ENCODE measurements at places on chromosomes 7 and 10.

- no peak overlapping the region for H3K27ac ChIP-seq
- no peaks in the 10 kb centered on the region for H3K4me1 ChIP-seq
- H3K36me3 ChIP-seq, result no peaks in the 10 kb centered on the region
- H3K27me3 ChIP-seq, result no peaks in the 10 kb centered on the region
- no peak for DNase-seq
Measured at GRCh38 chr7:146961617-146962016, 845.0 kb downstream of the CNTNAP2 start.

GRCh38 chr7:27244488-27245123 lies 2.0 kb downstream of the EVX1 start:
- no peak overlapping the region for H3K27ac ChIP-seq
- H3K4me1 ChIP-seq, result peaks cover 5% of the 10 kb centered on the region
- H3K4me3 ChIP-seq, result no peak overlapping the region

DNA sequence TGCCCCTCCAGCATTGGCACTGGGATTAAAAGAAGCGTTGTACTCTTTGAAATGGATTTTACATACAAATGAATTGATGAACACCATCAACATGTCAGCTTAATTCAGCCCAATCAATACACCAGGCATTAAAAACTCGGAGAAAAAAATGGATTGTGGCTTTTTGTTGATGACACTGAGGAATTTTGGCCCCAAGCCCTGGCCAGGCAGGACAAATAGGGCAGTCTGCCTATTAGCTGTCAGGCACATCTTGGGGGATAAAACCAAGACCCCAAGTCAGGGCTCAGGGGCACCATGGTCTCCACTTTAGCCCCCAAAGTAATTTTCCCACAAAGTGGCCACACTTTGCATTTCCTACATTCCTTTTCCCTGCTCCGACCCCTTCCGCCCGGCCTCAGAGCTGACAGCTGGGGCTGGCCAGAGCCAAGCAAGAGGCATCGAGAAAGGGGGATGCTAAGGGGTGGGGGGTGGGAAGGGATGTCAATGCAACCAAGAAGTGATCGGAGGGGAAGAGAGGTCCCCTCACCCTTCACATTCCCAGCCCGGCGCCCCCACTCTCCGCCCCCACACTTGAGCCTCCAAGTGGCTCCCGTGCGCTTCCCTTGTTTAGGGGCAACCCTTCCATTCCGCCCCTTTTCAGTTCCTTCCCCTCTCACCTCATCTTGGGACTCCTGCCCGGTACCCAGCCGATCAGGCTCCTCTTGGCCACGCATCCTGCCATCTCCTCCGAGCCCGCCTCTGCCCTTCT lies 711 bp downstream of the HIP1 start:
- no peaks in the 10 kb centered on the region for H3K4me1 ChIP-seq
- H3K4me3 ChIP-seq, result peak overlapping the region; percentile 87
- H3K27me3 ChIP-seq, result peaks cover 16% of the 10 kb centered on the region
- no peaks in the 10 kb centered on the region for H3K36me3 ChIP-seq
- no peak overlapping the region for H3K27ac ChIP-seq

DNA sequence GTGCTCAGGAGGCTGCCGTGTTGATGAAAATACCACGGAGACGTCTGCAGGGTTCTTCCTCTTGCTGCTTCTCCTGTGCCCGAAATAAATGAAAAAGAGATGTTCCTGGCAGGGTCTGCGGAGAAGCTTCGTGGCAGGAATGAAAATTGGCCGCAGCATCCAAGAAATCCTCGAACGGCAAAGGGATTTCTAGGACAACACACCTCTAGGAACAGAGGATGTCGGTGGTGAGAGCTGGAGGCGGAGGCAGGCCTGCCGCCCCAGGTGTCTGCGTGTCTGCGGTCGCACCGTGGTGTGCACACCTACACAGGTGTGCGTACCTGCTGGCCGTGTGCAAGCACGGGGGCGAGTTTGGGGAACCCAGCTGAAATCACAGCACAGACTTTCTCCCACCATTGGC lies 43.4 kb downstream of the TMEM130 start:
- no peak overlapping the region for H3K27ac ChIP-seq
- no peaks in the 10 kb centered on the region for H3K36me3 ChIP-seq
- H3K4me3 ChIP-seq, result no peak overlapping the region

- peaks cover under 1% of the 10 kb centered on the region for H3K4me1 ChIP-seq
- no peak for DNase-seq
- no peaks in the 10 kb centered on the region for H3K27me3 ChIP-seq
- no peak overlapping the region for H3K27ac ChIP-seq
- H3K36me3 ChIP-seq, result no peaks in the 10 kb centered on the region
Measured at GRCh38 chr10:73989594-73990150, 8.2 kb upstream of the VCL start.

- H3K4me1 ChIP-seq, result peaks cover 3% of the 10 kb centered on the region
- peak overlapping the region; percentile 78 for H3K27ac ChIP-seq
- no peak for DNase-seq
- H3K36me3 ChIP-seq, result peaks cover 27% of the 10 kb centered on the region
- H3K27me3 ChIP-seq, result no peaks in the 10 kb centered on the region
Measured at GRCh38 chr10:124692100-124692446, 52.1 kb downstream of the FAM53B start.

GRCh38 chr7:131252976-131253375 lies 74.7 kb upstream of the MKLN1 start:
- no peak for DNase-seq
- no peaks in the 10 kb centered on the region for H3K36me3 ChIP-seq
- H3K27ac ChIP-seq, result no peak overlapping the region
- H3K27me3 ChIP-seq, result no peaks in the 10 kb centered on the region
- H3K4me3 ChIP-seq, result no peak overlapping the region

GRCh38 chr10:18261768-18262231 lies 121.6 kb downstream of the CACNB2 start:
- peaks cover 4% of the 10 kb centered on the region for H3K4me1 ChIP-seq
- H3K27me3 ChIP-seq, result no peaks in the 10 kb centered on the region
- H3K36me3 ChIP-seq, result no peaks in the 10 kb centered on the region
- no peak overlapping the region for H3K27ac ChIP-seq
- H3K4me3 ChIP-seq, result no peak overlapping the region
- no peak for DNase-seq

- peak overlapping the region; percentile 16 for H3K27ac ChIP-seq
- H3K4me3 ChIP-seq, result no peak overlapping the region
- no peaks in the 10 kb centered on the region for H3K4me1 ChIP-seq
- H3K36me3 ChIP-seq, result no peaks in the 10 kb centered on the region
- DNase-seq, result peak; percentile 70
Measured at GRCh38 chr7:27171325-27171636, 2.8 kb downstream of the HOXA10 start.

- H3K27ac ChIP-seq, result peak within 1 kb of the TSS; percentile 18
- peaks cover 3% of the 10 kb centered on the region for H3K4me1 ChIP-seq
- peak; percentile 93 for DNase-seq
Measured at GRCh38 chr10:93073539-93074146, at the start of gene CYP26A1. TSS of gene CYP26A1 (plus strand) at chr10:93073893. CDS start at chr10:93073935, 42 bp downstream.

GRCh38 chr7:105021967-105022366 lies 8.0 kb downstream of the KMT2E start:
- peaks cover 5% of the 10 kb centered on the region for H3K36me3 ChIP-seq
- no peak for DNase-seq
- no peaks in the 10 kb centered on the region for H3K4me1 ChIP-seq

DNA sequence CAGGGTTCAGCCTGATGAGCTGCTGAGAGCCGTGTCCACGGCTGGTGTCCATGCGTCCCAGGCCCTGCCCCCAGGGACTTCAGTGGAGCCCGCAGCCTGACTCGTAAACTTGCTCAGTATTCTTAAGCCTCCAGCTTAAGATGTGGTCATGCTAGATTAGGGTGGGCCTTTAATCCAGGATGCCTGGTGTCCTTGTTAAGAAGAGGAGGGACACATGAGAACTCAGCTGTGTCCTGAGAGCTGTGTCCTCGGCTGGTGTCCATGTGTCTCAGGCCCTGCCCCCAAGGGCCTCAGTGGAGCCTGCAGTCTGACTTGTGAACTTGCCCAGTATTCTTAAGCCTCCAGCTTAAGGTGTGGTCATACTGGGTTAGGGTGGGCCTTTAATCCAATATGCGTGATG lies 23.0 kb downstream of the DOCK1 start:
- peaks cover 21% of the 10 kb centered on the region for H3K36me3 ChIP-seq
- no peaks in the 10 kb centered on the region for H3K27me3 ChIP-seq
- no peak overlapping the region for H3K4me3 ChIP-seq
- DNase-seq, result no peak

DNA sequence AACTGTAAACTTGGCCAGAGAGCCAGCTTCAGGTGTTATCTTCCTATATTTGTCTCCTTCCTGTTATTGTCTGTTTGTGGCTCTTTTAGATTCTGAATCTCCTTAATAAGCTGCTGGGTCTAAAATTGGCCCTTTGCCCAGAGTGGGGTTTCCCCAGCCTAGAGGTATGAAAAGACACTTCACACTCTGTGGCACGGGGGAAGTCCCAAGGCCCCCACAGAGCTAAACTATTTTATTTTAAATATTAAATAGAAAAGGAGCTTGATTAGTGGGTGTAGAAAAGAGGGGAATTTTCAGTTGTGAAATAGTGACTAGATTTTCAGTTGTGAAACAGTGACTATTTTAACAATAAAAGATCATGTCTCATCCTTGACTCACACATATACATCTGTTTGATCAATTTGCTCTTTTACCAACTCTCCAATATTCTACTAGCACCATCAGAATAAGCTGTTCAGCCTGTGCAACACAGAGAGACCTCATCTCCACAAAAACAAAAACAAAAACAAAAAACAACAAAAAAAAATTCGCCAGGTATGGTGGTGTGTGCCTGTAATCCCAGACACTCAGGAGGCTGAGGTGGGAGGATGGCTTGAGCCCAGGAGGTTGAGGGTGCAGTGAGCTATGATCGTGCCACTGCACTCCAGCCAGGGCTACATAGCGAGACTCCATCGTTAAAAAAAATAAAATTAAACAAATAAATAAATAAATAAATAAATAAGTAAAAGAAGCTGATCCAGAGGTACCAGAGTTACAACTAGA lies 24.9 kb upstream of the ADO start:
- no peak for DNase-seq
- H3K4me1 ChIP-seq, result no peaks in the 10 kb centered on the region
- no peaks in the 10 kb centered on the region for H3K36me3 ChIP-seq
- H3K4me3 ChIP-seq, result no peak overlapping the region
- H3K27ac ChIP-seq, result no peak overlapping the region
